ENCODE measurements at places on chromosomes 12 and 14.

GRCh38 chr12:24991209-24992049, 42.5 kb upstream of the BCAT1 start:
- DNase-seq: peak; percentile 73

DNA sequence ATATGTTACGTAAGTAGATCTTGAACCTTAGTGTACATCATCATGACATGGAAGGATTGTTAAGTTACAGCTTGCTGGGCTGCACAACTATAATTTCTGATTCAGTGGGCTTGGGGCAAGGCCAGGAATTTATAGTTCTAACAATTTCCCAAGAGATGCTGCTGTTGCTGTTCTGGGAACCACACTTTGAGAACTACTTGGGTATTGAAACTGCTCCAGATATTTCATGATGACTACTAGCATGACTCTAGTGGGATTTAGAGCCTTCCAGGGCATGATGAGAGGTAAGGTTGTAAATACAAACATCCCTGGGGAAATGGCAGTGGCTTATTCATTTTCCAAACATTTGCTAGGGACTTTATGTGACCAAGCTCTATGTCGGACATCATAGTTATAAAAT, 904.8 kb upstream of the SEL1L start:
- no peak for DNase-seq

DNA sequence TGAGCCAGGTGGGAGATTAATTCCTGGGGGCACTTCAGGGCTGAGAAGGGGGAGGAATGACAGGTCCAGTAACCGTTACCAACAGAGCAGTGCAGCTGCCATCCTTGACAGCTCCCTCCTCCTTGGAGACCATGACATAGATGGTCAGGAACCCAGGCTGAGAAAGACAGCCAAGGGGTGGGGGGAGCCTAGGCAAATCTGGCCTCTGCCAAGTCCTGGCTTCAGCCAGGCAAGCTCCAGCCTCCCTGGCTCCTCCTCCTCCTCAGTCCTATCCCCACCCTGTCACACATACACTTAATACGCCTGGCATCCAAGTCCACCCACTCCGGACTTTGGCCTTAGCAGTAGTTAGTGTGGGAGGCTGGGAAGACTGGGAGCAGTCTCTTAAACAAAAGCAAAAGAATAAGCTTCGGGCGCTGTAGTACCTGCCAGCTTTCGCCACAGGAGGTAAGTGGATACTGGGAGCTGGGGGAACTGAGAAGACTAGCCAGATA, at the start of gene RDH5:
Gene RDH5 (plus strand): TSS at position 323 of the 494 bp plus-strand sequence. CDS start 792 bp downstream, outside the sequence.
- no peak for DNase-seq

DNA sequence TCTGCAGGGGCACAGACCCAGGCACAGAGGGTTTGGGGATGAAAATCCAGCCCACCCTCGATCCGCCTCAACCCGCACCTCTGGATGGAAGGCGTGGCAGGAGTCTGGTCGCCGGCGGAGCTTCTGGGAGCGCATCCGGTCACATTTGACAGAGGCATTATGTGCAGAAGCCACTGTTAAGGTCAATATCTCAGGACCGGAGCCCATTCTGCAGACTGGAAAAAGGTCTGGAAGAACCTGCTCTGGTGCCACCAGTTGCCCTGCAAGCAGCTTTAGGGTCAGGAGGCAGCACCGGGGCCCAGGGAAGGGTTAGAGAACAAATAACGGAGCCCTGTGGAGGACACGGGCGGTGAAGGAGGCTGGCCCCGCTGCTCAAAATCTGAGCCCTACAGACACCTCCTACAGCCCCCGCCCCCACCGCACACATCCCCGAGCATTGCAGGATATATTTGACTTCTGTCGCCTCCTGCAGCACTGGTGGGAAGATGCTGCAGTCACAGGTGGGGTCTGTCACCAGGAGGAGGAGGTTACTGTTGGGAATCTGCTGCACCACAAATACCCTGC, 25.1 kb upstream of the LRTM2 start:
- DNase-seq: no peak

DNA sequence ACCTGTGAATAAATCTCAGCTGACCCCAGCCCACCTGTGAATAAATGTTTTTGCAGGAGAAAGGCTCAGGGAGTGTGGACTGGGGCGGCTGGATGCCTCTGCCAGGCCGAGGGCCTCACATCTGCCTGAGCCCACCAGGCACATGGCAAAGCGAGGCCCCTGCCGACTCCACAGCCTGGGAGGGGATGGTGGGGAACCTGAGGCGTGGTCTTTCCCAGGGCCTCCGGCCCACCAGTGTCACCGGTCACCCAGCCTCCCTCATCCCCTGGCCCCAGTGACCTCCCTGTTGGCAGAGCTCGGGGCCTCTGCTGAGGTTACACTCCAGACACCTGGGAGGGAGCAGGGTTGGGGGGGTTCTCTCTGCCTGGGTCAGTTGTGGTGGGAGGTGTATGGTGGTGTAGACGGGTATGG, 8.2 kb downstream of the NOC4L start:
- DNase-seq: no peak

GRCh38 chr12:67148265-67148664, 120.9 kb upstream of the CAND1 start:
- DNase-seq: no peak

GRCh38 chr14:68627868-68628604, 164.8 kb downstream of the ZFP36L1 start:
- peak; percentile 46 for DNase-seq

- no peak for DNase-seq
Measured at GRCh38 chr14:24606297-24606696, 3.2 kb downstream of the GZMH start.

- no peak for DNase-seq
Measured at GRCh38 chr12:52122904-52123303, 43.4 kb downstream of the SMIM41 start.

GRCh38 chr14:97387252-97387874, 590.2 kb downstream of the VRK1 start:
- no peak for DNase-seq

DNA sequence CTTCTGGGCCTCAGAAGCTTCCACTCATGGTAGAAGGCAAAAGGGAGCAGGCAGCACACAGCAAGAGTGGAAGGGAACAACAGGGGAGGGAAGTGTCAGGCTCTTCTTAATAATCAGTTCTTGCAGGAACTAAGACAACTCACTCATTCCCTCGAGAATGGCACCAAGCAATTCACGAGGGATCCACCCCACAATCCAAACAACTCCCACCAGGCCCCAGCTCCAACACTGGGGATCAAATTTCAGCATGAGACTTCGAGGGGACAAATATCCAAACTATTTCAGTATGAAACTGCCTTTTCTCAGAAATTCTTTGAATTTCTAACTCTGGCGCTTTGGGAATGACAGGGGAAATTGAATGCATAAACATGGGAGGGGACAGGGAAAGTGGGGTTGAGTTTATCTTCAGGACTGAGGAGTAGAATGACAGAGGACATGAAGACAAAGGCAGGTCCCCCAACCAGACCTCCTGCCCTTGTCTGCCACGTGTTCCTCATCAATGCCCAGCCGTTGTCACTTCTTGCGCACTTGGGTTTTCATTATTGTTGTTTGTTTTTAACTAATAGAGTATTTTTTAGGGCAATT, 24.6 kb upstream of the APOF start:
- DNase-seq: no peak

GRCh38 chr14:50397390-50398188, 908 bp upstream of the CDKL1 start:
- DNase-seq: no peak

GRCh38 chr12:84632556-84632955, 280.0 kb downstream of the SLC6A15 start:
- DNase-seq: no peak

DNA sequence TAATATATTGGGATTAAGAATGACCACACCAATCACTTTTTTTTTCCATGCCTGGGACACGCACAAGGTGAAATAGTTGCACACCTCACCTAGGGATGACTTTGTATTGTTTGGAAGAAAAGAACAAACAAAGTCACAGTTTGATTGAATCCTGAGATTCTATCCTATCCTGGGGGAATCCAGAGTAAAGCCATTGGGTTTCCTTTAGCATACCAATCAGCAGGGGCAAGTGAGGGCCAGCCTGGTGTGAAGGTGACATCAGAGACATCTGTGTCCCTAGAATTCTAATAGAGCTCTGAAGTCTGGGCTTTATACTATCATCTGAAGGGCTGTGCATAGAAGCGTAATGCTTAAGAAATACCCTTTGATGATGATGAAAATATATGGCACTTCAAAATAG, 199.9 kb downstream of the STXBP6 start:
- no peak for DNase-seq

GRCh38 chr12:90299121-90299520, 590.5 kb upstream of the ATP2B1 start:
- DNase-seq: no peak

GRCh38 chr12:5809586-5809985, 135.5 kb downstream of the ANO2 start:
- no peak for DNase-seq

DNA sequence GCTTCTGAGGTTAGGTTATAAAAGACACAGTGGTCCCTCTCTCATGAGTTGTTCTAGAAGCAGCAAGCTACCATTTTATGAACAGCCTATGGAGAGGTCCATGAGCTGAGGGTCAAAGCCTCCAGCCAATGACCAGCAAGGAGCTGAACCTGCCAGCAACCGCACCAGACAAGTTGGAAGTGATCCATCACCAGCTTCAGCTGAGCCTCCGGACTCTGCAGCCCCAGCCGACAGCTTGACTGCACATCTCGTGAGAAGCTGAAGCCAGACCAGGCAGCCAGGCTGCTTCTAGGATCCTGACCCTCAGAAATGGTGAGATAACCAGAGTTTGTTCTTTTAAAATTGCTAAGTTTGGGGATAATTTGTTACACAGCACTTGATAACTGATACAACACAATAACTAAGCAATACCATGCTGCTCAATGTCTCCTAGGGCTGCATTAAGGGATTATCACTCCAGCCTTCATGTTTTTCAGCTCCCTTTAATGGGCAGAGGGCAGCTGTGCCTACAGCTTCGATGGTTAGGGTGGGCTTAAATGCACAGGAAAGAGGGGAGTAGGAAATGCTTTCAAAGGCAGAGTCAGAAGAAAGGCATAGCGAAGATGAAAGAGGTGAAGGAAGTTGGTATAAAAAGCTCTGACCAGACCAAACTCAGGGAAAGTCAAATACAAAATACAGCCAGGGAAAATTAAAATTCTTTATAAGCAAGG, 149.5 kb downstream of the RIMBP2 start:
- DNase-seq: no peak

All from CD4-positive, CD25-positive, alpha-beta regulatory T cell (primary cell).